NCI-H1105 treated with DMSO at 0.1 percent for 48 hours (cell line): ENCODE measurements at places on chromosomes 12 and 14.

GRCh38 chr14:94925416-94926173, 155.7 kb upstream of the GSC start:
- no peak for DNase-seq

- no peak for DNase-seq
These were observed 469.3 kb downstream of the LRIG3 start for GRCh38 chr12:58450868-58451482.

DNA sequence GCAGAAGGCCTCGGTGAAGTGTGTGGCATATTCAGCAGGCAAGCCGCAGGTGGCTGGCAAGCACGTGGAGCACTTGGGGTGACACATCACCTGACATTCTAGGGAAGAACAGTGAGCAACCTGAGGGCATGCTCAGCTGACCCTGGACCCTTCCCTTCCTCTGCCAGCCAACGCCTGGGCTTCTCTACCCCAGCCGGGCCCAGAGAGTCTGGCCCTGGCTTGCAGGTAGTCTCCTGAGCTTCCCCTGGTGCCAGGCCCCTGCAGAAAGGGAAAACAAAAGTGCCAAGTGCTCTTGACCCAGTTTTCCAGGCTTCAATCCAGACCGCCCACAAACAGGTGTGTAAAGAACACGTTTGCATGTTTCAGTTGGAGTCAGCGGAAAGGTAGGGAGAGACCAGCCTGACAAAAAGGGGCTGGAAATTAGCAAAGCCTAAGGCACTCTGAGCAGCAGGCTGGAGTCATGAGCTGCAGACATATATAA, 45.7 kb downstream of the PRKAB1 start:
- DNase-seq, result no peak

- no peak for DNase-seq
These were observed 973.3 kb downstream of the BCL11B start for GRCh38 chr14:98298481-98299244.

DNA sequence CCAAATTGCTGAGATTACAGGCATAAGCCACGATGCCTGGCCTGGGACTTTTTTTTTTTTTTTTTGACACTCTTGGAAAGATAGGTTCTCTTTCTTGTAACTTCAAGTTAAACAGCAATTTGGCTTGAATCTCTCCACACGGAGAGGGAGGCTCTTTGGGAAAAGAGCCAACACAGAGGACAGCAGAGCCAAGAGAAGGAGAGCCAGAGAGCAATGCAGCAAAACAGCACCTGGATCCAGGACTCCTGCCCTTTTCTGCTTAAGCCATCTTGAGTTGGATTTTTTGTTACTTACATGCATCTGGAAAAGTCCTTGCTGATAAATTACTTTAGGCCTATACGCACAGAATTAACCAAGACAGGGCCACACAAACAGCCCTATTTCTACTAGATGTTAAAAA, 176.8 kb downstream of the APAF1 start:
- peak; percentile 6 for DNase-seq
